Hippocampal formation (tissue), 2 donors: ENCODE measurements at places on chromosomes 16 and 17.

- no peak for DNase-seq
Measured at GRCh38 chr17:73480740-73481139, 163.5 kb downstream of the SDK2 start.

DNA sequence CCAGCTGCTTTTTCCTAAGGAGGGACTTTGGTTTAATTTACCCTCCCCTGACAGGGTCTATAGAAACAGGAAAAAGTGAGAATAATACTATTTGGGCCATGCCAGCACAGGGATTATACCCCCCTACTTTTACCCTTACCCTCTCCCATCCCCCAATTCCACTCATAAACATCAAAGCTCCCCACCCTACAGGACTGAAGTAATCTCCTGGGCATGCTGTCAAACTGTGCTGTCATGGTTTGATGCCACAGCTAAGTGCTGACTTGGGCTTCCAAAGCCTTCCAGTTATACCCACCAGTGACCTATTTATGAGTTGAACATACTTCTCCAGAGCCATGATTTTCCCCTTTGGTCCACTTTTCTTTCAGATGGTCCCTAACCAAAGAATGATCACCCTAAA, 12.8 kb downstream of the PHF12 start:
- no peak for DNase-seq

- no peak for DNase-seq
Measured at GRCh38 chr17:2893422-2893914, 97.2 kb downstream of the RAP1GAP2 start.

DNA sequence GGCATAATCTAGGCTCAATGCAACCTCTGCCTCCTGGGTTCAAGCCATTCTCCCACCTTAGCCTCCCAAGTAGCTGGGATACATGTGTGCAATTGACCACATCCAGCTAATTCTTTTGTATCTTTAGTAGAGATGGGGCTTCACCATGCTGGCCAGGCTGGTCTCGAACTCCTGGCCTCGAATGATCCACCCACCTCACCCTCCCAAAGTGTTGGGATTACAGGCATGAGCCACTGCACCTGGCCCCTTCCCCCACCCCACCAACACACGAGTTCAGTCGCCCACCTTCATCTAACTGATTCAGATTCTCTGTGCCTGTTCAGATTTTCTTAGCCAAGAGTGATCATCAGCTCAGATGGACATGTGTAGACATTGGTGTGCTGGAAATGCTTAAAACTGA, 25.0 kb upstream of the METTL9 start:
- DNase-seq, result no peak

DNA sequence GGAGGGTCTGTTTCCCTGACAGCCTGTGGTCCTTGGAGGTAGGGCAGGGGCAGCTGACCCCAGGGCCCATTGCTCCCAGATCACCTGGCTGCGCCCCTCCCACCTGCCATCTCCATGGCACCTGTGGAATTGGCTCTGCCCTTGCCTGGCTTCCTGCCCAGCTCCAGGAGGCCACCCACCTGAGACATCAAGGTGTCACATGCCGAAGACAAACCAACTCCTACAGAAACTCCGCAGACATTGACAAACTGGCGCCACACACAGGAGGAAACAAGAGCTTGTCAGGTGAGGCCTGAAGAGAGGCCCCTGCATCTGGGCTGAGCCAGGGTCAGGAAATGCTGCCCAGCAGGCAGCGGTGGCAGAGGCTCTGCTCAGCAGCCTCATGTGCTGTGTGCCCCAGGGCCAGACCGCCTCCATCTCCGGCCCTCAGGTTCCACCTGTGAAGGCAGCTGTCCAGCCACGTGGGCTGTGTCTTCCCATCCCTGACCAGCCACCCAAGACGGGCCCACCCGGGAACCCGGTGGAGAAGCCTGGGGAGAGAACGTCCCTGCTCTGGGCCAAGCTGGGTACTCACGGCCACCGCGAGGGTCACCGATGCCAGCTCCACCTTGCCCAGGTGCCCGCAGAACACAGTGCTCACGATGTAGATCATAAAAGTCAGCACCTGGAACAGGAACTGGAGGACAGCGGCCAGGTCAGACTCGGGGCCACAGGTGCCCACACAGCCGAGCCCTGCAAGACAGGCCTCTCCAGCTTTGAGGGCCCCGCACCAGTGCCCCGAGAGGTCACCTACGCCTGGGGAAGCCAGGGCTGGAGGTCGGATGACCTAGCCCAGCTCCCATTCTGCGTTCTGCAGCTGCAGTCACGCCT, 1.6 kb downstream of the SLC47A2 start:
- no peak for DNase-seq

DNA sequence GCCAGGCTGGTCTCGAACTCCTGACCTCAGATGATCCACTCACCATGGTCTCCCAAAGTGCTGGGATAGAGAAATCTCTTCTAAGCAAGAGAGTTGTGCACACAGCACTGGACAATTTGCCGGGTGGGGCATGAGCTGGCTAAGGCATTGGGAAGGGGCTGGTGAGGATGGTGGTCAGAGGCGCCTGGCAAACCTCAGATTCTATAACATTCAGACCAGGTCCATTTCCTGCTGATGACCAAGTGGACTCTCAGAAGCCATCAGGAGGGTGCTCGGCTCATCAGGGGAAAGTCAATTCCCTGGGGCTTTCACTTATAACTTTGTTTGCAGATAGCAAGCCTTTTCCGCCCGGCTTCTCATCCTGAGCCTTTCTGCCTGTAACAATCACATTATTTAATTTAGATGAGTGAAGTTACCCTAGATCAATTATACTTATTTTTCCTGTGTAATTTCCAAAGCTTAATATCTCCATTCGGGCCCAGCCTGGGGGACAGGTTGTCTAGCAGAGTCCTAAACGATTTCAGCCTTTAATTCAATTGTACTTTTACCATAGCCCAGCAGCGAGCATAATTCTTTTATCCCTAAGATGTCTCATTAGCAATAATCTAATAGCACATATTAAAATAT, 15.0 kb upstream of the SLC6A2 start:
- no peak for DNase-seq

DNA sequence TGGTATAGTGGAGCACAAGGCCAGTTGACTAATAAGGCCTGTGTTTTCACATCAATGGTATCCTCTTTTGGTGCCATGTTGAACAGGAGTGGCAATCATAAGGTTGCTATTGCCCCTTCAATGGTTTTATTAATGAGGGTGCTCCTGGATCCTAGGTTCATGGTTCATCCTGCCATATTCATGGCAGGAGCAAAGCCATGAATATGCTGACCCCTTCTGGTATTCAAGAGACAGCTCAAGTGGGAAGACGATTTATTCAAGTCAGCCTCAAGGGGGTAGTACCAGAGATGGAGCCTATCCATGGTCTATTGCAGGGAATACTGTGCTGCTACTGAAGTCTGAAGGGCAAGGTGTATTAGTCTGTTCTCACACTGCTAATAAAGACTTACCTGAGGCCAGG, 2.6 kb downstream of the ABCA9 start:
- no peak for DNase-seq

DNA sequence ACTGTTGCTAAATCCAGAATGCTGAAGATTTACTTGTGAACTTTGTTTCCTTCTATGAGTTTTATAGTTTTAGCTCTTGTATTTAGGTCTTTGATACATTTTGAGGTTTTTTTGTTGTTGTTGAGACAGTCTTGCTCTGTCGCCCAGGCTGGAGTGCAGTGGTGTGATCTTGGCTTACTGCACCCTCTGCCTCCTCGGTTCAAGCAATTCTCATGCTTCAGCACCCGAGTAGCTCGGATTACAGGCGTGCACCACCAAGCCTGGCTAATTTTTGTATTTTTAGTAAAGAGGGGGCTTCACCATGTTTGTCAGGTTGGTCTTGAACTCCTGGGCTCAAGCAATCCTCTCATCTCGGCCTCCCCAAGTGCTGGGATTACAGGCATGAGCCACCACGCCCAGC, 14.4 kb downstream of the TENT4B start:
- DNase-seq, result no peak

GRCh38 chr17:34845296-34845695, 116.0 kb downstream of the CCT6B start:
- DNase-seq, result no peak

GRCh38 chr16:13957197-13958078, 37.5 kb downstream of the ERCC4 start:
- DNase-seq, result peak; percentile 47

GRCh38 chr16:69762814-69763598, 874 bp downstream of the WWP2 start:
- DNase-seq, result no peak

GRCh38 chr17:4180791-4181190, 37.8 kb downstream of the CYB5D2 start:
- no peak for DNase-seq

- DNase-seq, result no peak
Measured at GRCh38 chr16:56862776-56863175, 2.2 kb upstream of the SLC12A3 start.

DNA sequence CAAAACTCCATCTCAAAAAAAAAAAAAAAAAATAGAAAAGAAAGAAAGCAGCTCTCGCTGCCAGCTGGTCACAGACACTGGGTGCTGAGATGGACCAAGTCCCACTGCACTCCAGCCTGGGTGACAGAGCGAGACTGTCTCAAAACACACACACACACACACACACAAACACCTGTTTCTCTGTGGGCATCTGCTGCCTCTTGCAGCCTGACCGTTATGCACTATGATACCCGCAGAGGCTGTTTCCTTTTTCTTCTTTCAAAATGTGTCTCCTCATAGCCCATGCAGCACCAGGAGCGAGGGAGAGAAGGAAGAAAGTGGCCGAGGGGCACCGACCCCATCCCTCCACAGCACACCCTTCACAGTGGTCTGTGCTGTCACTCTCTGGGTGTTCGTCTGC, 36.9 kb upstream of the KLHDC4 start:
- no peak for DNase-seq

DNA sequence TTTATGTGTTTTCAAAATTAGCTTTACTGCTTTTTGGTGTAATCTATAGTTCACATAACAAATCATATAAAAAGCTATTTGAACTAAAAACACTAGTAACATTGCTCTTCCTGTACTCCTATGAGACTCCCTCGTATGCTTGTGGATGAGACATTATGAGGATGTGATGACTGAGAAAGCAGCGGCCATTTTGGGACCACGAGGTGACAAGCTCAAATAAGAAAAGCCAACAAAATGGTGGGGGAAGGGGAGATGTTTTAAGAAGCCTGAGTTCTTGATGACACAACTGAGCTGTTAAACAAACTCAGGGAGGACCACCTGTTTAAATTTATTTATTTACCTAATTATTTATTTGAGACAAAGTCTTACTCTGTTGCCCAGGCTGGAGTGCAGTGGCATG, 4.5 kb downstream of the CCL18 start:
- no peak for DNase-seq

DNA sequence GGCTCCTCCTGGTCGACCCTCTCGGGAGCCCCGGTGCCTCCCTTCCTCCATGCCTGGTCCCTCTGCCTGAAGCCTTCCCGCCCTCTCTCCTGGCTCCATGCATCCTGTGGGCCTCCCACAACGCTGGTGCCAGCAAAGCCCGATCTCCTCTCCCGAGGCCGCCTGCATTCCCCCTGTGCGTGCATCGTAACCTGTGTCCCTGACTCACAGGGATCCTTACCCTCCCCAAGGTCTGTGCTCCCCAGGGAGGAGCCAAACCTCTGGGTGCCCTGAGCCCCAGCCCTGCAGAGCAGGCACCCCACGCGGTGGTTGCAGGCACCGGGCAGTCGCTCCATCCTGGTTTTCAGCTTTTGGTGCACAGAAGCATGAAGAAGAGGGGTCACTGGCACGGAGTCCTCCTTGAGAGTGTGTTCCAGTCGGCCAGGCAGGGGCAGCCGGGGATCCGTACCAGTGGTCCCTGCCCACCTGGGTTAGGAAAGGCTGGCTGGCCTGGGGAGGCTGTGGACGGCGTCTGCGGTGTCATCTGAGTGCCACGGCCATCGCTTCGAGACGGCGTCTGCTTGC, 1.8 kb upstream of the ENPP7 start:
- DNase-seq, result no peak

DNA sequence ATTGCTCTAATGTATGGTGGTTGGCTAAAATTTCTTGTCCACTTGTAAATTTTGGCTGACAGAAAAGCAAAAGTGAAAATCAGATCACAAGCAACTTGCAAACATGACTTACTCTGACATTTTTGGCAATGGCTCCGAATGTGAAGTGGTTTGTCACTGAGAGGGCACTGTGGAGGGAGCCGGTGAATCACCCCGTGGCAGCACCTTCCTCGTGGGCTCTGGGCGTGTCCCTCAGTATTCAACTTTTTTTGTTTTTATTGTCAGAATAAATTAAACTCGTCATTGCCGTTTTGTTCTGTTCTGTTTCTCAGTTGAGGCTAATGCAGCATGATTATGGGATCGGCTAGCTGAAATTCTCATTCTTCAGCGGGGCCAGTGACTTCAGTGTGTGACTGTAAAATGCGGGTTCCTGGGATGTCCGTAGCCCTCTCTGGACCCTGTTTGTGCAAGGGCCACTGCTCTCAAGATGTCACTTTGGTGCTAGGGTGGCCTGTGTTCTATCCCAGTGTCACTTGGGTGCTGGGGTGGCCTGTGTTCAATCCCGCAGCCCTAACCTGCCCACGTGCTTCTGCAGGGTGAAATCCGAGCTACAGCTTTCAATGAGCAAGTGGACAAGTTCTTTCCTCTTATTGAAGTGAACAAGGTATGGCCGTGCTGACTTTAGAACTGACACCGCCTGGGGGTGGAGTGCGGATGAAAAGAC, 48.8 kb downstream of the RPA1 start:
- DNase-seq, result no peak

GRCh38 chr16:1150511-1150982, 2.4 kb upstream of the CACNA1H start:
- DNase-seq, result no peak

- no peak for DNase-seq
Measured at GRCh38 chr17:574061-574460, 140.6 kb downstream of the VPS53 start.

DNA sequence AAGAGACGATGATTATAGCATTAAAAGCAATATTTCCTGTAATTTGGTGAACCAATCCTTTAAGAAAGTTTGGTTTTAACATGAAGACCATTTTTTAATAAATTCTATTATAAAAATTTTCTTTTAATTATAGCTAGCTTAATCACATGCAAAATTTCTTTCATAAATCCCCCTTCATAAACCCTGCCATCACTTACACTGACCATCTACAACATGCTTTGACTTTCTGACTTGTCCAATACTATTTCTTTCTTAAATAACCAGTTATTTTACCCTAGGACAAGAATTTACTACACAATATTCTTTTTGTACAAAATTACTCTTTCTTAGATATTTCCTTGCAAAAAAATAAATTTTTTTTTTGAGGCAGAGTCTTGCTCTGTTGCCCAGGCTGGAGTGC, 1334.8 kb downstream of the CDH11 start:
- no peak for DNase-seq

DNA sequence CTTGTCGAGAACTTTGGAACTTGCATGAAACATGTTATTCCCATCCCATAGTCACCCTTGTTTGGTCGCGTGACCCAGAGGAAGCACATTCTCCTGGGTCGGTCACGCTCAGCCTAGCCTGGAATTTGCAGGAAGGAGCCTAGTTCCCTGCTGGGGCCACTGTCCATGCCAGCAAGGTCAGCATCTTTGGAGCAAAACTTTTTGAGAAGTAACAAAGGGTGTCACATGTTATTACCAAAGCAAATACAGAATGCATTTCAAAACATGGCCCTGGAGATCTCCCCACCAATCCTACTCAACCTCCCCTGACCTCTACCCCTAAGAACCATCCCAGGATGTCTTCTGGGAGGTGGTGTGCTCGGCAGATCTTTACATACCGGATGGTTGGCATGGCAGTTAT, 26.2 kb upstream of the IRF8 start:
- no peak for DNase-seq

GRCh38 chr17:2084766-2085647, 30.1 kb downstream of the HIC1 start:
- DNase-seq, result no peak
